HFF-Myc (cell line): ENCODE measurements at places on chromosomes 6 and 20.

- no peak for DNase-seq
These were observed 54.8 kb upstream of the TFAP2D start for GRCh38 chr6:50658561-50658960.

DNA sequence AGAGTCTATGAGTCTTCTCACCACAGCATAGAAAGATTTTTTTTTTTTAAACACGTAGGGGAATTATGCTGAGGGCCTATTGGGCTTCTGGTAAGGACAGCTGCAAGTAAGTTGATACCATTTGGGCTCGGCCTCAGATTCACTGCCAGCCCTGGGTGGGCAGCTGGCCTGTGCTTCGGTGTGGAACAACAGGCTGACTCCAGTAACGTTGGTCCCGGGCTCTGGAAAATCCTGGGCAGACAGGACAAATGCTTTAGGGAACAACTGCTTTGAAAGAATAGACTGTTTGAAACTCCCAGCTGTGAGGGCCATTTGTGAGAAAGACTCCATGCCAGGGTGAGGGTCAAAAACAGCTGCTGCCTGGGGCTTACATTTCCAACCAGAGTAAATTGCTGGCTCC lies 366.5 kb downstream of the QKI start:
- no peak for DNase-seq

GRCh38 chr6:157343732-157344131 lies 20.4 kb upstream of the TMEM242 start:
- DNase-seq = no peak

- no peak for DNase-seq
These were observed 274.1 kb upstream of the CITED2 start for GRCh38 chr6:139648430-139649000.

- DNase-seq = no peak
These were observed 7.1 kb downstream of the TRIM26 start for GRCh38 chr6:30206152-30206551.

DNA sequence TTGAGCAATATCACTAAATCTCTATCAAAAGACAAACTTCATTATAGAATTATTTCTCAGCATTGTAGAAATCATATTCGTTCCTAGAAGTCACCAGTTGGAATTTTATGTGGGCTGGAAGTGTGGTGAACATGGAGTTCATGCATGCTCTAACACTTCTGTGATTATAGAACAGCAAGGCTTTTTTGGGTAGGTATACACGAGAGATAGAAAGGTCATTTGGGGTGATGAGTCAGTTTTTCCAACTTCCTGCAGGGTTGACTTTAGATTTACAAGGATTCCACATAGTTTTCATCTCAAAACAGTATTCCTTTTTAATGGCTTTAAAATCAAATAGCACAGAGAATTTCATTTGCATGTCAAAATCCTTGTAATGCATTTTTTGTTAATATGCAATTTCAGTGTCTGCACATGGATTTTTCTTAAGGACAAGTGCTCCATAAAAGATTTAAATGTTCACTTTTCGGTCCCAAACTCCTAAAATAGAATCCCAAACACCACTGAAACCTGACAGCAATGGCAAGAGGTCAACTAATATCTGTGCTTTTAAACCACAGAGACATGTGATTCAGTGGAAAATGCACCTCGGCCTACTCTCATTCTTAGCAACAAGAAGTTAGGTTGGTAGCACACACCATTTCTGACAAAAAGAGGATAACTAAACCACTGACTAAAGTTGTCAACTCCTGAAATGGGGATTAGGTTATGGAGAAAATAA lies 211.0 kb downstream of the MOXD1 start:
- peak; percentile 86 for DNase-seq

DNA sequence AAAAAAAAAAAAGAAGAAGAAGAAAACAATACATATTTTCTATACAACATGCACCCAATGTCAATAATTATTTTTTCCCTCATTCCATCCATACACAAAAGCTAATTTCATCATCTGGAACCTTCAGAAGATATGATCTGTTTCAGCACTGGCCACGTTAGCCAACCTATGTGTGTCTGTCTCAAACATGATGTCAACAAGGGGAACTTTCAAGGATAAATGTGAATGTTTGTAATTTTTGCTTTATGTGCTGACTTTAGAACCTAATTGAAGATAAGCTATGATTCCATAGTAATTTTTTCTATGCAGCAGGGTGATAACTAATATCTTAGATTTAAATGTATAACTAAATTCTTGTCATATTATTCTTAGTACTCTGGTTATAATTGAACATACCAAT lies 37.9 kb downstream of the IPCEF1 start:
- no peak for DNase-seq

- peak; percentile 32 for DNase-seq
These were observed 3.1 kb downstream of the HM13 start for GRCh38 chr20:31517373-31517772.

DNA sequence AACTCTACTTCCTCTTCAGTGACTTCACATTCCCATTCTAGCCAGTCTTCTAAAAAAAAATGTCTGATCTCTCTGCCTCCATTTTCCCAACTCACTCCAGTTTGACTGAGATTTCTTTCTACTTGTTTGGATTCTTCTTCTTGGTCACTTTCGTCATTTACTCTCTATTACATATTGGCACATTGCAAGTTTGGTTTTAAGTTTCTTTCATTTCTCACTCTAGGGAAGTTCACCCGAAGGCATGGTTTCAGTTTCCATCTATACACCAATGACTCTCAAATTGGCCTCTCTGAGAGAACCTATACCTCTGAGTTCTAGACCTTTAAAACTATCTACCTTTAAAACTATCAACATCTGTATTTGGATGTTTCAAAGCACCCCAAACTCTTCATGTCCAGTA lies 51.3 kb downstream of the CD109 start:
- DNase-seq = no peak

- DNase-seq = no peak
These were observed 1.1 kb upstream of the CDC5L start for GRCh38 chr6:44386364-44386928.

GRCh38 chr6:11644601-11645000 lies 107.1 kb downstream of the TMEM170B start:
- no peak for DNase-seq

- DNase-seq = no peak
These were observed 32.7 kb downstream of the TGM2 start for GRCh38 chr20:38132156-38132909.

DNA sequence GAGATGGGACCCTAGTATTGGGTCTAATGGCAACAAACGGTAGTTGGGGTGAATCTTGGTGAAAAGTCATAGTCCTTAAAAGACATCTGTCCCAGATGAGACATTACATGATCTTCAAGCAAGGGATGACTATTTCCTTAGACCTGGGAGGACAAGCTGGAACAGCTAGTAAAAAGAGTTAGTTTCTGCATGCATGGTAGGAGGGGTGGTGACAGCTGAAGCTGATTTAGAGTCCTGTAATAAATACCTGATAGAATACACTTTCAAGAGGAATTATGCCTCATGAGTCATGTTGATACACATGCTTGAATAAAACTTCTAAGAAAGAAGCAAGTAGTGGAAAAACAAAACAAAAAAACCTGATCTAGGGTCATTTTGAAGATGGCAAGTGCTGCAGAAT lies 247.4 kb downstream of the CD109 start:
- DNase-seq = no peak

DNA sequence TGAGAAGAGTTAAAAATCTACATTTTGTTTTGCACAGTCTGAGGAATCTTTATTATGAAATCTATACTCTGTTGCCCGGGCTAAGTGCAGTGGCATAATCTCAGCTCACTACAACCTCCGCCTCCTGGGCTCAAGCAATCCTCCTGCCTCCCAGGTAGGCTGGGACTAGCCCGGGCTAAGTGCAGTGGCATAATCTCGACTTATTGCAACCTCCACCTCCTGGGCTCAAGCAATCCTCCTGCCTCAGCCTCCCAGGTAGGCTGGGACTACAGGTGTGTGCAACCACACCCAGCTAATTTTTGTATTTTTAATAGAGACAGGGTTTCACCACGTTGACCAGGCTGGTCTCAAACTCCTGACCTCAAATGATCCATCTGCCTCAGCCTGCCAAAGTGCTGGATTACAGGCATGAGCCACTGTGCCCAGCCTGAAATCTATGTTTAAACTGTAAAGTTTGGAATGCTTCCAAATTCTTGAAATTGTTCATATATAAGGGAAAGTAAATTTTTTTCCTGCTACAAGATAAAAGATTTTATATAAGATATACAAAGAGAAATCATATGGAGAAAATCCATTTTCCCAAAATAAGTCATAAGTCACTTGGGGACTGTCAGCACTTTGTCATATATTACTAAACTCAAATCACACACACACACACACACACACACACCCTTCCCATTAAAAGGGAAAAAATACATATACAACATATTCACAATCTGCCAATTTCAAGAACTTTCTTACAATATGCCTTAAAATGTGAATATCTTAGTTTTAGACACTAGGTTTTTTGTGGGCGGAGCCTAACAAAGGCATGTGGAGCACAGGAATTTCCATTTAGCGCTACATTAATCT lies 19.4 kb downstream of the PTPRK start:
- DNase-seq = no peak
